ENCODE measurements at places on chromosomes 5 and 9.

- DNase-seq = no peak
These were observed 921.5 kb downstream of the TLE4 start for GRCh38 chr9:80493258-80493657.

- DNase-seq = no peak
These were observed 50.7 kb upstream of the TNFSF8 start for GRCh38 chr9:114981063-114981462.

DNA sequence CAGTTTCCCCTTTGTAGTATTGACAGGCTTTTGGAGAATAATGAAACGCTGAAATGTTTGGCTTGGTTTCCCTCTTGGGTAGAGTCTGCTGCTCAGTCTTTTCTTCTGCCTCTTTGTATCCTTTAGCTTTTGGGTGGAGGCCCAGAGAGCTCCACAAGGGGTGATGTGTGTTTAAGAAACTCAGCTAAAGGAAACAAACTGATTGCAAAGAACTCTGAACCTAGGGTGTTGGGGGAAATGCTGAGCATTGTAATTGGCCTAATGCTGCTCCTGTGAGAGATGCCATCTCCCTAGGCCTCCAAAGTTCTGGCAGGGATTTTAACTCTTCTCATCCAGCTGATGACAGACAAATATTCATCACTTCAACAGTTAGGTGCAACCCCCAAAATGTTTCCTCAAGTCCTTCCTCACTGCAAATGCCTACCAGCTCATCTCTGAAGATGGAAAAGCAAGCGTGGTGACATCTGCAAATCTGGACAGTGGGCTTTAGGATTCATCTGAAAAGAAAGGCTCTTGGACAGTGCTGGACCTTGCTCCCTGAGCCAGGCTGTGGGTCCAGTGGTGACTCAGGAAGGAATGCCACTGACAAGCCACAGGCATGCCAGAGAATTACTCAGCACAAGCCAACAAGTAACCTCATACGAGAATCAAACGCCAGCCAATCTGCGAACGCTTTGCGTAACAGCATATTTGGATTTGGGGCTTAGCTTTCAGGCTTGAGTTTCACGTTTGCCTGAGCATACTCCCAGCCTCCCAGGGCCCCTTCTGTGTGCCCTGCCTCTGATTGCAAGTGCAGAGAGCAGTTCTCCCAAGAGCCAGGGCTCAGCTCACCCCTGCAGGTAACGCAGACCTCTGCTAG, 30.5 kb upstream of the ZSWIM6 start:
- DNase-seq = no peak

DNA sequence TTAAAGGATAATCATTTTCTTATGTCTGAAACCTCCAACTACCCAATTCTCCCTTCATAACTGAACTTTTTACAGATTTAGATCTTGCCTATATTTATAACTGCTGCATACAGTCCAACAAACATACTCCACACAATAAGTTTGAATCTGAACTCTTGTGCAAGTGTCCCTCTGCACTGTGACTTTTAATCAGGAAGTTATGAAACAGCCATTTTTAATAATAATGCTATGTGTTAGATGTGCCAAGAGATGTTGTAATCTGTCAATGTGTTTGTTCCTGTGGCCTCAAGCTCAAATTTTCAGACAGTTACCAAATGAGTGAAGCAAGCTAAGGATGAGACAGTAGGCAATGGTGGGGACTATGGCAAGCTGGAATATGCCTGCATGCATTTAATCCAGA, 57.6 kb upstream of the MTAP start:
- DNase-seq = no peak

GRCh38 chr9:14232111-14232510, 81.8 kb downstream of the NFIB start:
- DNase-seq = no peak

GRCh38 chr5:54379590-54379989, 69.2 kb upstream of the ARL15 start:
- no peak for DNase-seq

DNA sequence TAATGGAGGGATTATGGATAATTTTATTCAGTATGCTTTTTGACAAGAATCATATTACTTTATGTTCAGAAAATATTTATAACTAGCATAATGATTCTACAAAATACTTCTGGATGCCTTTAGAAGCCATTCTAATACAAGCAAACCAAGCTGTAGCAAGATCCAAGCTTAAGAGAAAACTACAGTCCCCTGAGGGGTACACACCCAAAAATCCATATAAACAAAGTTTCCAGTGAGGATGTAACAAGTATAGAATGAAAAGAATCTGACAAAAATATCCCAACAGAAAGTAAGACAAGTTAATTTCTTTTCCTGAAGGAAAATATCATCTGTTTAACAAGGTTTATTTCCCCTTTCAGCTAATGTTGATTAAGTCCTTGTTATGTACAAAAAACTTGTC, 53.9 kb downstream of the MLLT3 start:
- no peak for DNase-seq

DNA sequence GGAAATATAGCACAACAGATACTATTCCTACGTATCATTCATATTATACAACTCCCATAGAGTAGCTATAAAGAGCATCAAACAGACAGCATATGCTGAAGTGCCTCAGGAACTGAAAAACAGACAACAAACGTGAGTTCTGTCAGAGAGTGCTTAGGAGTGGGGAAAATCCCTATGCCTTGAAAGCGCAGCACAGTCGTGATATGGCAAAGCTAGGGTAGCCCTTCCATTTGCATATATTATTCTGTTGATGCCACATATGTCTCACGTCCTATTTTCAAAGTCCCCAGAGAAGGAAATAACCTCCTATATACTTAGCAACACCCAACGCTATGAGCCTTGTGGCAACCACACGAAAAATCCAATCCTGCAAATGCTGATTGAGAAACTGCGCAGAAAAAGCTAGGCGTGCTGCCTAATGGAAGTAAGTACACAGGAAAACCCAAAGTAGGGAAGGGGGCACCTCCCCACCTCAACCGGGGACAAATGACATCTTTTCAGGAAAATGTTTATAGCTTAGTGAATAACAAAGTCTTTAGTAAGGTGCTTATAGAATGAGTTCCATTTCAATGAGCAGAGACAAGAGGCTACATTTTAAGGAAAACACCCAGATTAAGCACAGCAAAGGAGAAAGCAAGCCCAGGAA, 105.1 kb downstream of the MED10 start:
- no peak for DNase-seq

DNA sequence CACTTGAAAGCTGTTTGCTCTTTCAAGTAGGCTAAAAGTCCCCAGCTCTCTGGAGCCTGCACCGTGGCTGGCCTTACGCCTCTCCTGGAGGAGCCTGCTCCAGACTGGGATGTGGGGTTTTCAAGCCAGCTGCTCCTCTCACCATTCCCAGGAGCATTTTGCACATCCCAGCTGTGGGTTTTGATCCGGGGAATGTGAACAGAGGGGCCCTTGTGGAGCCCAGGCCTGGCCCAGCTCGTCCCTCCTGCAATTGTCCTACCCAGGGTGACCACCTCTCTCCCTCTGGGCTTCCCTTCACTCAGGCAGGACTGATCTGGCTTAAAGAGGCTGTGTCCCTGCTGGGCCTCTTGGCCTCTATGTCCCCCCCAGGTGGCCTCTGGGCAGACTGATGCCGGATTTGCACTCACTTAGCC, 32.5 kb upstream of the TIFAB start:
- DNase-seq = no peak

DNA sequence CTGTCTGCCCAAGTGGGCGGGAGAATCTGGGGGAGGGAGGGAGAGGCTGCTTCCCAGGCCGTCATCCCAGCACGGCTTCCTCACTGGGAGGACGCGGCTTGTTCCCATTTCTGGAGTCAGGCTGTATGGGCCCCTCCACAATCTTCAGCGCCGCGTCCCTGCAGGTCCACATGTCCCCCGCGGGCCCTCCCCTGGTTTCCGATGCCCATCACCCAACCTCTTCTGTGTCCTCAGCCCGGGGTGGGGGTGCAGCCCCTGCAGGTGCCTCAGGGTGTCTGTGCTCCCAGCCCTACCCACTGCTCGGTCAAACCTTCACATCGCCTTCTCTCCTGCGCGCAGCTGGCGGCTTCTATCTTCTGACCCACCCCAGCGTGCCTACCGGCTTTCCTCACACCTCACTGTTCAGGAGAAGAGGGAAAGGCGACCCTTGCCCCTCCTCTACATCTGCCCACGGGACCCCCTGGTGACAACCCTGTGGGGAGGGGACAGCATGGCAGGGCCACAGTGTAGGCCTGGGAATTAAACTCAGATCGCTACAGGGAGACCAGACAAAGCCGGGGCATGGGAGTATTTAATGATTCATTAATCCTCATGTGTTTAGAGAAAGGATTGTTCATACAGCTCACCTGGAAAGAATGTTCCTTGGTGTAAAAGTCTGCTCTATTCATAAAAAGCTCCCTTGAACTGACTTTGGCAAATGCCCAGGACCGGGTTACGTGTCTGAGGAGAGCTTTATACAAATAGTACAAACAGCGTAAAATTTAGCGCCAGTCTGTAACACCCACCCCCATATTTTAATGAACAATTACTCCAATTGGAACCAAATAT, 145.1 kb downstream of the IRX1 start:
- no peak for DNase-seq

- DNase-seq = no peak
These were observed 4.6 kb downstream of the EFNA5 start for GRCh38 chr5:107666051-107666655.

GRCh38 chr9:69137311-69137710, 36.8 kb upstream of the TJP2 start:
- DNase-seq = no peak

DNA sequence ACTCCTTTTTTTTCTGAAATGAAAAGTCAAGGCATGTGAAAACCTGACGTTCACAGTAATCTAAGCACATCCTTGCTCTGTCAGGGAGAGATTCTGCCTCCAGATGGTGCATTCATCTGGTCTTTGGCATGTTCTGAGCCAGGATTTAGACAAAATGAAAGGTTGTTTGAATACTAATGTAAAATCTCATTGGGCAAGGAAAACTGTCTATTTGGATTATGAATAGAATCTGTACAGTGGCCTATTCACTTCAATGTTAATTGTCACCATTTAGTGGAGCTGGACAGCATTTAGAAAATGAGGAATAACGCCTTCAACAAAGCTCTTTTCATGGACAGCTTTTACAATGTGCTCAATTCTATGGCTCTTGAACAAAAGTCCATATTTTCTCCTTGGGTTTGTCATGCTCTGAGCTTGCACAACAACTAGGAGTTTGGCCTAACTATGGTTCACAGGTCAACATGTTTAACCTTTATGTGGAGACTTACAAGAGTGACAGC, 28.9 kb downstream of the ARHGEF28 start:
- no peak for DNase-seq

DNA sequence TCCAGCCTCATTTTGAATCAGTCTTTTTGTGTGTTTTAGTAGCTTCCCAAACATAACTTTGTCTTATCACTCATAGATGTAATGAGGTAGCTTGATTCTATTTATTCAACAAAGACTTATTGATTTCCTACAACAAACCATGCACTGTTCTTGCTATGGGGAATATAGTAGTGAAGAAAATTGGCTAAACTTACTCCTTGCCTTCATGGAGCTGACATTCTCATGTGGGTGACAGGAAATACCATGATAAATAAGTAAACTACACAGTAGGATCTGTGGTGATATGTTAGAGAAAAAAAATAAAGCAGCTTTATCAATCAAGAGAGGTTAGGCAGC, 255.7 kb upstream of the TNC start:
- no peak for DNase-seq

DNA sequence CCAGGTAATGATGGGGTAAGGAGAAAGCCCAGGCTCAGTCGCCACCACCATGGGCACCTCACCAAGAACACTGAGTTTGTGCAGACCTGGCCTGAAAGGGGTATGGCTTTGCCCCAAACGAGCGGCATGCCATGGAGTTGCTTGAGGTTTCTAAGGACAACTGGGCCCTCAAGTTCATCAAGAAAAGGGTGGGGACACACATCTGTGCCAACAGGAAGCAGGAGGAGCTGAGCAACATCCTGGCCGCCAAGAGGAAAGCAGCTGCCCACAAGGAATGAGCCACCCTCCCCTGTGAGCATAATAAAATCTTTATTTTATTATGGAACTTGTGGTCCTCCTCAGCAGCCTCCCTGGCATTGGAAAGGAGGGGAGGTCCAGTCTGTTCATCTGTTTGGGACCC, 23.8 kb downstream of the CD14 start:
- DNase-seq = no peak

DNA sequence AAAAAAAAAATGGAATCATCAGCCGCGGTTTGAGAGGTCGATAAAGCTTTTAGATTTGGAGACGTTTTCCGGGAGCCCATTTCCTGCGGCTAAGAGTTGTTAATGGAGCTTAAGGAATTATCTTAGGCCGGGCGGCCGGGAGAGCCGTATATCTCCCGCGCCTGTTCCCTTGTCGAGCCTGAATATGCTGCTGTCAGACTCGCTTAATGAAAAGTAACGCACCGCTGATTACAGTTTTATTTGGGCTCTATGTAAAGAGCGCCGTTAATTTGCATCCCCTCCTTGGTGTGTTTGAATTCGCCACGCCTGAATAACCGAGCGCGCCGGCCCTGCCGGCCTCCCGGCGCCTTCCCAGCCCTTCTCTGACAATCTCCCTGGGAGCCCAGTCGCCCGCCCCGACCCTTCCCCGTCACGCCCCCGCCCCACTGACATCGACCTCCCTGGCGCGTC, 7.9 kb downstream of the IRX4 start:
- DNase-seq = no peak

DNA sequence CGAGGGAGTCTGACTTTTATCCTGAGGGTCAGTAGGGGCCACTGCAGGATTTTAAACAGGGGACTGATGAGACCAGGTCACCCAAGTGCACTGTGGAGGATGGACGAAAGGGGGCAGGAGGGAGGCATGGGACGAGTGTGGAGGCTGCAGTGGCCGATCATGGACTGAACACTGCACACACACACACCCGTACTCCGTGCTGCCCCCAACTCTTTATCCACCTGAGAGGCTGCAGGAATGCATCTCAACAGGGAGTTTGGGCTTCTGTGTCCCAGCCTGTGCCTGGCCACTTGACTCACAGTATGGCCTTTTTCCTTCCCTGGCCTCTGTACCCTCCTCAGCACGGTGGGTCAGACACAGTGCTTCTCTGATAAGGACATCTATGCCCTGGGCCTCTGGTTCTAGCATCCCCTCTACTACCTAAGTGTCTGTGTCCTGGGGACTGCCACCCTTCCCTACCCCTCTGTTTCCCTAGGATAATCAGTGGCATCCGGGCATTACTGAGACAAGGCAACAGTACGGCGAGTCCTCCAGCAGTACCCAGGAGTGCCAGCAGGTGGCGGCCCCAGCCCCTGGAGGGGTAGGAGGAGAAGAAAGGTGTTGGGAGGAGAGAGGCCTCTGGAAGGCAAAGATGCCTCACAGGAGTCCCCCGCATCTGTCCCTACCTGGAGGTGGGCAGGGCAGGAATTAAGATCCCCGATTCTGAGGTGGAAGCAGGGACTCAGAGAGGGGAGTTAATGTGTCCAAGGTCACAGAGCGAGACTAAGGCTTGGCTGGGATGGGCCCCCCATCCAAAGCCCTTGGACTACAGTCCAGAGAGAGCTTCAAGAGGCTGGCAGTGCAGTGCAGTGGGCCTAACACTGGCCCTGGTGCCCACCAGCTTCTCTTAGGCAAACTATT, 5.1 kb upstream of the CDX1 start:
- DNase-seq = no peak

GRCh38 chr9:114449236-114449635, 56.0 kb downstream of the WHRN start:
- no peak for DNase-seq

Data from urinary bladder (tissue), 4 donors.